ENCODE measurements at places on chromosomes 7 and 10. TPM values are rescaled to one million over a fixed set of nuclear protein-coding genes. Genes with fewer than 3 reads are reported as not detected.

The COL28A1 gene
- 0.29 TPM for total RNA-seq

The LSM5 gene
- 87.3 TPM for total RNA-seq

The BCL7B gene
- 66.5 TPM for total RNA-seq

The PLAC9 gene
- total RNA-seq = 1.0 TPM

The CPVL gene
- total RNA-seq = 49.0 TPM

The OR9A2 gene
- not detected for total RNA-seq

The PLPP4 gene
- total RNA-seq = 0.86 TPM

The SORCS3 gene
- total RNA-seq = not detected

The CRYGN gene
- total RNA-seq = not detected

The COX15 gene
- total RNA-seq = 50.7 TPM

The FRAT1 gene
- total RNA-seq = 2.1 TPM

The ZNF804B gene
- total RNA-seq = not detected

The TRPV6 gene
- total RNA-seq = 0.30 TPM

The CASTOR2 gene
- 2.6 TPM for total RNA-seq

The DPYSL4 gene
- total RNA-seq = 0.21 TPM

The CNTNAP2 gene
- 1.0 TPM for total RNA-seq

The CCM2 gene
- total RNA-seq = 35.1 TPM

The ASAH2 gene
- total RNA-seq = 7.4 TPM

The OR6B1 gene
- not detected for total RNA-seq

The LRGUK gene
- total RNA-seq = 0.19 TPM

The MYL10 gene
- not detected for total RNA-seq

The LIPN gene
- total RNA-seq = not detected

The FKBP6 gene
- not detected for total RNA-seq

The SYT15 gene
- total RNA-seq = 0.79 TPM

The SFTPA1 gene
- not detected for total RNA-seq

The GIMAP6 gene
- not detected for total RNA-seq

All from MCF 10A (cell line).